ENCODE measurements at places on chromosomes 2 and 18. TPM values are rescaled to one million over a fixed set of nuclear protein-coding genes. Genes with fewer than 3 reads are reported as not detected.

AP1S3 gene
- 2.0 TPM for total RNA-seq

DNA sequence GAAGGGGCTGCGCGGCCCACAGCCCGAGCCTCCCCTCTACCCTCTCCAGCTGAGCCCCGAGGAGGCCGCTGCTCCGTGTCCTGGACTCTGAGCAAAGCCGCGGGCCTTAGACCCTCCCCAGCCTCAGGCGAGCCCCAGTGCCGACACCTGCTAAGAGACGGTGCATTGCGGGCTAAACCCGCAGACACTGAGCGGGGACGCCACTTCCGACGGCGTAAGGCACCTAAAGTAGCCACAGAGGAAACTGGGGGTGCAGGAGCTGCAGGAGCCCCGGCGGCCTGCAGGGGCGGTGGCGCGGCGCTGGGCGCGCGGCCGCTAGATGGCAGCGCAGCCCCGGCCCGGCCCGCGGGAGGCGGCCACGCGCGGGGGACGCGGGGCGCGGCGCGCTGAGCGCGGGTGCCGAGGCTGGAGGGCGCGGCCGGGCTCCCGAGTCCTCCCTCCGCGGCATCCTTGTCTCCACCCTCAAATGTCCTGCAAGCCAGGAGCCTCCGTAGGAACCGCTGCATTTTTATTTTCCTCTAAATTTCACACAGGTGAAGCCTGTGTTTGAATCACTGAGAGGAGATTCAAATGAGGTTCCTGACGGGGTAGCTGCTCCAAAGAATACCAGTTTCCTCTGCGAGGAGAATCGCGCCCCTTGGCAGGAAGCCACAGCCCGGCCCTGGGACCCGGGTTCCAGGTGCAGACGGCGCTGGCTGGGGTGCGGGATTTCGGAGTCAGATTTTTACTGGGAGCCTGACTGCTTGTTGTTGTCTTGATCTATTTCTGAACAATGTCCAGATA is 650.5 kb downstream of the GALR1 start:
- H3K27ac ChIP-seq = no peak overlapping the region
- no peaks in the 10 kb centered on the region for H3K27me3 ChIP-seq
- H3K36me3 ChIP-seq = no peaks in the 10 kb centered on the region
- peak; percentile 22 for DNase-seq

BOLL gene
- not detected for total RNA-seq

NTSR2 gene
- not detected for total RNA-seq

GRCh38 chr2:10868465-10869314 is 43.0 kb upstream of the KCNF1 start:
- H3K27ac ChIP-seq = no peak overlapping the region
- H3K4me3 ChIP-seq = no peak overlapping the region
- no peaks in the 10 kb centered on the region for H3K36me3 ChIP-seq
- H3K27me3 ChIP-seq = no peaks in the 10 kb centered on the region

- no peak overlapping the region for H3K4me3 ChIP-seq
- no peaks in the 10 kb centered on the region for H3K36me3 ChIP-seq
- no peak overlapping the region for H3K27ac ChIP-seq
- H3K4me1 ChIP-seq = no peaks in the 10 kb centered on the region
- H3K27me3 ChIP-seq = no peaks in the 10 kb centered on the region
- no peak for DNase-seq
Observed at GRCh38 chr2:207066791-207067460, 98.8 kb downstream of the KLF7 start.

DNA sequence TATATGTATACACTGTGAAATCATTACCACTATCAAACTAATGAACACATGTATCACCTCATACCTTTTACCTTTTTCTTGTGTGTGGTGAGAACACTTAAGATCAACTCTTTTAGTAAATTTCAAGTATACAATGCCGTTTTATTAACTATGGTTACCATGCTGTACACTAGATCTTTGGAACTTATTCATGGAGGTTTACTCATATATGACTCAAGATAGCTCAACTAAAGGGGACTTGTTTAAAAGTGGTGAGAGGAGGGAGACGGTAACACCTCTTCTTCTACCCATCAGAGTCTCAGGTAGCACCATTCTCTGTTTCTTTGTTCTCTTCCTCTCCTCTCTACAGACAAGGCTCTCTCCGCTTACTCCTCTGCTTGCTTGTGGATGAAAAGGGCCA is 36.1 kb upstream of the TMEM178A start:
- DNase-seq = no peak
- H3K4me3 ChIP-seq = no peak overlapping the region
- no peaks in the 10 kb centered on the region for H3K27me3 ChIP-seq

DNA sequence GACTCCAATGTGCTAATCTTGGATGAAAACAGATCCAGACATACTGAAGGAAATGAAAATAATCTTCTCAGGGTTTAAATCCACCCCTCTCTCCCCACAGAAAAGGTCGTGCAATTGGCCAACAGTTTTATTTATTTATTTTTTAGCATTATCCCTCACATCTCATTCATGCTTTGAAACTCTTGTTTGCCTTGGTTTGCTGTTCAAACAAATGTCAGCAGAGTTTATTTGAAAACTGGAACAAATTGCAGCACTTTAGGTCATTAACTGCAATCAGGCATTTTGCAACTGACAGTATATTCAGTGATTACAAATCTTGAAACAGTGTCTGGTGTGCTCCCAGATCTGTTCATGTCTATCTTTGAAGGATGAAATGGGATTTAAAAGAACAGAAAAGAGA is 220.6 kb downstream of the SLC4A10 start:
- H3K4me1 ChIP-seq = no peaks in the 10 kb centered on the region
- no peak overlapping the region for H3K27ac ChIP-seq
- H3K36me3 ChIP-seq = no peaks in the 10 kb centered on the region

DNA sequence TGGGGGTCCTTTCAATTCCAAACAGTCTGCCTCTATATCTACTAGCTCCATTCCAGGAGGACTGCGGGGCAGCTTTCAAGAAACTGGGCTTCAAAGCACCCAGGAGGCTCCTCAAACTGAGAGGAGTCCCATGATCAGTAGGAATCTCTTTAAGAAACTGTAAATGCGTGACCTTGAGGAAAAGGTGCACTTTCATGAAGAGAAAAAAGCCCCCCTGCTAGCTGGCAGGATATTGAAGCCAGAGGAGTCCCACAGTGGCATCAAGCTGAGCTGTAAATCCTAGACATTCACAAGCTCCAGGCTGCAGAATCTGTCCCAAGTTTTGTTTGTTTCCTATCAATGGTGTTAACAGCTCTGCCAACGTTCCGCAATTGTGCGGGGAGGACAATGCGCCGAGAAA is 790.1 kb downstream of the SLC4A3 start:
- no peak for DNase-seq
- no peaks in the 10 kb centered on the region for H3K36me3 ChIP-seq
- H3K27me3 ChIP-seq = no peaks in the 10 kb centered on the region

DNA sequence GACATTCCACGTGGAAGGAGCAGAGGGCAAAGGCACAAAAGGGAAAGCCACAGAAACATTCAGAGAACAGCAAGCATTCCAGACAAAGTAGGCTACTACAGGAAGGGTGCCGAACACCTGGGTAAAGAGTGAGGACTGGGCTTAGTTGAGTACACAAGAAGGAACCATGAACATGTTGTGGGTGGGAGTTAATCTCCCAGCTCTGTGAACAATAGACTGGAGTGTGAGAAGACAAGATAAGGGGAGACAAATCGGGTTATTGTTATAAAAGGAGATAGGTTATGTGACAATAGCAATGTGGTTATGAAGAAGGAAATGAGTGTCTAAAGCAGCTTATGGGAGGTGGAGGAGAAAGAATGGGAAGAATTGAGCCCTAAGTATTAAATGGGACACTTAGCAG is 70.0 kb downstream of the DPP4 start:
- no peak for DNase-seq
- H3K27me3 ChIP-seq = no peaks in the 10 kb centered on the region

CEP192 gene
- 35.3 TPM for total RNA-seq

GRCh38 chr2:157825885-157826284 is 50.2 kb downstream of the ACVR1 start:
- H3K4me1 ChIP-seq = no peaks in the 10 kb centered on the region
- H3K27ac ChIP-seq = no peak overlapping the region
- DNase-seq = no peak
- no peaks in the 10 kb centered on the region for H3K36me3 ChIP-seq
- H3K4me3 ChIP-seq = no peak overlapping the region
- H3K27me3 ChIP-seq = no peaks in the 10 kb centered on the region

DNA sequence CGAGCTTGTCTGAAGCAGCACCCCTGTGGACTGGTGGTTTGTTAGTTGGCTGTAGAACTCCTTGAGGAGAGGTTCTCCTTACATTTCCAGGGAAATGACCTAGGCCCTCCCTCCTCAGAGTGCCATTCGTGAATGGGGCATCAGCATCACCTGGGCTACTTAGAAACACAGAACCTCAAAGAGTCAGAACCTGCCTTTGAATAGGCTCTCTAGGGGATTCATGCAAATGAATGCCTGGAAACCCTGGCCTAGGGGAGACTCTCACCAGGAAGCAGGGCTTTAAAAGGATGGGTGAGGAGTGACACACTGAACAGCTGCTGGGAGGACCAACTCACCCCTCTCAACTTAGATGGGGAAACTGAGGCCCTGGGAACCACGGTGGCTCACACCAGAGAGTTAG is 2.1 kb upstream of the MOCOS start:
- no peak for DNase-seq
- H3K4me1 ChIP-seq = no peaks in the 10 kb centered on the region
- H3K27me3 ChIP-seq = no peaks in the 10 kb centered on the region
- peaks cover 2% of the 10 kb centered on the region for H3K36me3 ChIP-seq
- no peak overlapping the region for H3K4me3 ChIP-seq

GRCh38 chr2:64853894-64854293 is 135.3 kb upstream of the SLC1A4 start:
- H3K4me3 ChIP-seq = no peak overlapping the region
- H3K36me3 ChIP-seq = no peaks in the 10 kb centered on the region
- no peaks in the 10 kb centered on the region for H3K27me3 ChIP-seq
- H3K4me1 ChIP-seq = peaks cover 9% of the 10 kb centered on the region

DNA sequence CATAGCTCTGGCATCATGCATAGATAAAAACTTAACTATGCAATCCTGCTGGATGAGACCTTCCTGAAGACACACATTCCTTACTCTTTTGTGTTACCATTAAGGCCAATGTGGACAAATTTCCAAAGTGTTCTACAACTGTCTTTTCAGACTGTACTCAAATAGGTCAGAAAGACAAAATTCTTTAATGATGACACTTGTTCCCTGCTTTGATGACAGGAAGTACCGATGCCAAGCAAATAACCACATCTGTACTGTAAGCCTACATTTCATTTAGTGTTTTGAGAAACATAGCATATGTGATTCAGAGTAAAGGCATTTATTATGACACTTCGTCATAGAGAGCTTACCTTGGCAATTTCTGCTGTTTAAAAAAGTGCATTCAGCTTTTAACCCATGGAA is 55.0 kb downstream of the PMAIP1 start:
- no peaks in the 10 kb centered on the region for H3K36me3 ChIP-seq
- no peak overlapping the region for H3K4me3 ChIP-seq
- no peak for DNase-seq
- H3K27ac ChIP-seq = no peak overlapping the region

DNA sequence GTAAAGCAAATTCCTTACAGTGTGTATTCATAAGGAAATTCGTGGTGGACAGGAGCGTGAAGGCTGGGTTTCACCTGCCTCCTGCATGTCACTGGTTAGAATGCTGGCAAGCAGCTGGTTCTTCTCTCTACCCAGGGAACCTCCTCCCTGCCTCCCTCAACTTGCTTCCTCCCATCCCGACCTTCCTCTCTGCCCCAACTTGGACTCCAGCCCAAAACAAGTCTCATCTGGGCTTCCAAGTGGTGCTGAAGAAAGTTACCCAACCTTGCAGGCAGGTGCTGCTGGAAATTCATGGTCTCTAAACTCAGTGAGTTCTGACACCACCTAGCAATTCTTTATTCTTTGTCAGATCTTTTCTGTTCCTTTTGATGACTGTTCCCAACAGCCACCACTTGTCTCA is 184.5 kb downstream of the BCL2 start:
- H3K27ac ChIP-seq = no peak overlapping the region
- H3K27me3 ChIP-seq = no peaks in the 10 kb centered on the region
- peaks cover 6% of the 10 kb centered on the region for H3K4me1 ChIP-seq
- no peak for DNase-seq
- no peaks in the 10 kb centered on the region for H3K36me3 ChIP-seq

MBP gene
- 52.2 TPM for total RNA-seq

SH2D6 gene
- total RNA-seq = not detected

UPP2 gene
- 0.28 TPM for total RNA-seq

HS1BP3 gene
- total RNA-seq = 19.0 TPM

DNA sequence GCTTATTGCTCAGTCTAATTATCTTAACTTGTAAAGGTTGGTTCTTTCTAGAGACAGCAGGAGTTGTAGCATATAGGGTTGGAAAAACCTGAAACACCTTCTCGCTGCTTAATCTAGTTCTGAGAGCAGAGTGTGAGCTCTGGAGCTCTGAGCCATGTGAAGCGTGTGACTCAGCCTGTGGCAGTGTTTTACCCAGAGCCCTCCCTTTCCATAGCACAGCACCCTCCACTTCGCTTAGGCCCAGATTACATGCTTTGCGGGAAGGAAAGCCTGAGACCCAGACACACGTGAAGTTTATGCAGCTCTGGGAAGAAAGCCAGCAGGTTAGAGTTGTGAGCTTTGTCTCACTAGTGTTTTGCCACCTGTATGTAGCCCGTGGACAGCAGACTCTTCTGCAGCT is 74.5 kb downstream of the INPP4A start:
- H3K27ac ChIP-seq = no peak overlapping the region
- no peaks in the 10 kb centered on the region for H3K27me3 ChIP-seq
- H3K36me3 ChIP-seq = no peaks in the 10 kb centered on the region

DNA sequence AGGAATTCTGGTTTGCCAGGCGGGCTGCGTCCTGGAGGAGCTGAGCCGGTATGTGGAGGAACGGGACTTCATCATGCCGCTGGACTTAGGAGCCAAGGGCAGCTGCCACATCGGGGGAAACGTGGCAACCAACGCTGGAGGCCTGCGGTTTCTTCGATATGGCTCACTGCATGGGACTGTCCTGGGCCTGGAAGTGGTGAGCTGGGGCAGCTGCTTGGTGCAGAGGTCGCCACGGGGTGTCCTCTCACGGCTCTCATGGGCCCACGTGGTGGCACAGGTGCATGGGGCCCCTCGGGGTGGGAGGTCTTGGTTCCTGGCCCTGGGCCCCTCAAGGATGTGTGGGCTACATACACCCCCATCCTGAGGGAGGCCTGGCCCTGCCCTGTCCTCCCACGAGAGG is 9.2 kb downstream of the D2HGDH start:
- DNase-seq = no peak
- no peak overlapping the region for H3K4me3 ChIP-seq

DNA sequence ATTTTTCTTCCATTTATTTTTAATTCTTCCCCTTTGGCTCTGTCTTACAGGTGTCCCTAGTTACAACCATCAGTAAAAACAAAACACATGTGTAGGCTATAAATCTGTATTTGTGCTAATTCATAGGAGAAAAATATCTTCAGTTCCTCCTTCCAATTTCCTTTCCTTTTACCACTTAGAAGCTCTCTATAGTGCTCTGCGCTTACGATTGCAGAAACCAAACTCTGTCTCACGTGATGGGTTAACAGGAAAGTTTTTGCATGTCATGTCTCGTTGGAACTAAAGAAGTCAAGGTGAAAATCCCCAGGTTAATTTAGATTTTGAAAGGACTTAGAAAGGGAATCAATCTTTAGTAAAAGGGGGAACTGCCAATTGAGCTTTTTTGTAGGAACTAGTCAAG is 1390.5 kb upstream of the ZEB2 start:
- H3K4me3 ChIP-seq = no peak overlapping the region
- DNase-seq = no peak
- no peaks in the 10 kb centered on the region for H3K4me1 ChIP-seq
- H3K36me3 ChIP-seq = no peaks in the 10 kb centered on the region

- H3K27me3 ChIP-seq = no peaks in the 10 kb centered on the region
- no peak overlapping the region for H3K27ac ChIP-seq
- H3K4me3 ChIP-seq = no peak overlapping the region
Observed at GRCh38 chr18:32333781-32334180, 136.9 kb downstream of the GAREM1 start.

- no peak for DNase-seq
- H3K27me3 ChIP-seq = no peaks in the 10 kb centered on the region
- H3K27ac ChIP-seq = no peak overlapping the region
- no peaks in the 10 kb centered on the region for H3K4me1 ChIP-seq
- no peak overlapping the region for H3K4me3 ChIP-seq
Observed at GRCh38 chr2:170237572-170238120, 59.7 kb downstream of the MYO3B start.

IGFBP5 gene
- total RNA-seq = 666 TPM
